Activated T-cell treated with anti-CD3 and anti-CD28 coated beads, Interleukin-2, amount 50 U/mL, for 1 hour (primary cell): ENCODE measurements at places on chromosomes 12 and 14.

- DNase-seq = no peak
Observed at GRCh38 chr14:36515896-36516718, 3.9 kb downstream of the NKX2-1 start.

DNA sequence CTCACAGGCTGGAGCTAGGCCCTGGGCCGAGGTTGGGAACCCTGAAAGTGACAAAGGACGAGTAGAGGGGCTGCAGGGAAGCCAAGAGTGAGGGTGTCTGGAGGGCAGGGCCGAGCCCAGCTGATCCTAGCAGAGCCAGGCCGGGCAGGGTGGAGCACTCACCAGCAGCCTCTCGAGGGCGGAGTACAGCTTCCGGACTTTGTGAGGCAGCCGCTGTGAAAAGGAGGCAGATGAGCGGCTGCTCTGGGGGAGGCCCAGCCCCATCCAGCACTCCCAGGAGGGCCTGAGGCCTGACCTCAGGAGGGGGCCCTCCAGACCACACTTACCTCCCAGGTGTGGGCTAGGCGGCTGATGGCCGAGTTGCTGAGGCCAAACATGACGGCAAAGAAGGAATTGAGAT lies 14.7 kb upstream of the ENDOU start:
- DNase-seq = no peak

DNA sequence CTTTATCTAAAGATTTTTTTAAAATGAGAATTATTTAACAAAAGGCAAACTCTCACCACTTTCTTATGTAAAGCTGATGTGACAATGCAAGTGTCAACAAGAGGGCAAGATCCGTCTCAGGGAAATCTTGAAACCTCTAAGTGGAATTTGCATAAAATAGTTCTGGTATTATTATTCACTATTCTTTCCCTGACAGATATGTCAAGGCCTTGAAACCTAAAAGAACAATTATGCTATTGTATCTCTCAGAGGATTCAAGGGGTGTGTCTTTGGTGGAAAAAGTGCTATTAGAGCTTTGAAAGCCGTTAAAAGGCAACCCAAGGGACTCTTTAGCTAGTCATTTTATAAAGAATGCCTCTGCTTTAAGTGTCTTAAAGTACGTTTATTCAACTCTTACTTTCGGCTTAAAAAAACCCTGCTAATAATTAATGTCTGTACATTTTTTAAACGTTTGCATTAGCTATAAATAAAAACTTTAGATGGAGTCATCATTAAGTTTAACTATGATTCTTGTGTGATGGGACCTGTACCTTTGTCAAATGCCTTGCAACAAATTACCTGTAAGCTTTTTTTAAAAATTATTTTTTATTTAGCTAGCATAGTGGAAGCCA lies 585.5 kb downstream of the VRK1 start:
- no peak for DNase-seq

- no peak for DNase-seq
Observed at GRCh38 chr12:112988224-112988623, 9.9 kb downstream of the OAS2 start.

GRCh38 chr12:76942267-76942666 lies 63.4 kb upstream of the CSRP2 start:
- DNase-seq = no peak

- DNase-seq = no peak
Observed at GRCh38 chr12:90292183-90292582, 583.5 kb upstream of the ATP2B1 start.

- DNase-seq = no peak
Observed at GRCh38 chr14:58275527-58276190, 22.7 kb upstream of the ARID4A start.

DNA sequence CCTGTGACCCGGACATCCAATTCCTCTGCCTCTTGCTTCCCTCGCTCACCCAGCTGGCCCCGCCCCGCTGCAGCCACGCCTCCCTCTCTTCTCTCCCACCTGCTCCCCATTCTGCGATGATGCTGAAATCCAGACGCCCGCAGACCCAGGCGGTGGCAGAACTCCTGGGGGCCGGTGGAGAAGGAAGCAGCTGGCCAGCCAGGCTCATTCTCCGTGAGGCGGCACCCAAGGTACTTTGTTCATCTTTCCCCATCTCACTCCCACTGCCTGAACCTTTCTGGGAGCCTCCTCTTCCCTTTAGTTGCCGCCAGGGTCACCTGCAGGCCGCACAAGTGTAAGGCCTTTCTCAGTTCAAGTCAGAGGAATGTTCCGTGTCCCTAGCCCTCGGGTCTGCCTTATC lies 35.7 kb downstream of the FOXN4 start:
- DNase-seq = no peak

DNA sequence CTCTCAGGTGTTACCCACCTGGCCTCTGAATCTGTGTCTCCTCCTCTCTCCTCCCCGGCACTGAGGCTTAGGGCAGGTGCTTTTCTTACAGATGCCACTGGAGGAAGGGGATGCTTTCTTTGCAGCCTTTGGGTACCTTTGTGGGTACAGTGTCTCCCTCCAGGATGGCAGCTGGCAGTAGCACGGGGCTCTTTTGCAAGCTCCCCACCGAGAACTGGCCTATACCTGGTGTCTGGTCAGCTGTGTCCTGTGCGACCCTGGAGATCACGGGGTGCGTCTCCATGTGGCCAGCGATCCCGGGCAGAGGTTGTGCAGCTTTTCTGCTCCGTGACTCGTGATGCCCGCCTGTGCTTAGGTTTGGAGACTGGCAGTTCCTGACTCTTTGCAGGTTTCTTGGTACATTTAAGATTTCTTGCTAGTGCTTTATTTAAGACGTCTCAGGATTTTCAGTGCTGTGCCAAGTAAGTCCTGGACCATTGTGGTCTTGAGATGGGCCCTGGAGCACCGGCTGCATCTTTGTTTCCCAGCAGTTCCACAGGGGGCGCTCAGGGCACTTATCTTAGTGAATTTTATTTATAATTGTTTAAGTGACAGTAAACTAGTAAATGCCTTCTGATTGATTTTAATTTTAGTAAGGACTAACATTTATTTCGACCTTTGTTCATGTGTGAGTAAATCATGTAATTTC lies 68.9 kb downstream of the DDX51 start:
- no peak for DNase-seq

- no peak for DNase-seq
Observed at GRCh38 chr12:131085816-131086591, 132.3 kb downstream of the ADGRD1 start.

DNA sequence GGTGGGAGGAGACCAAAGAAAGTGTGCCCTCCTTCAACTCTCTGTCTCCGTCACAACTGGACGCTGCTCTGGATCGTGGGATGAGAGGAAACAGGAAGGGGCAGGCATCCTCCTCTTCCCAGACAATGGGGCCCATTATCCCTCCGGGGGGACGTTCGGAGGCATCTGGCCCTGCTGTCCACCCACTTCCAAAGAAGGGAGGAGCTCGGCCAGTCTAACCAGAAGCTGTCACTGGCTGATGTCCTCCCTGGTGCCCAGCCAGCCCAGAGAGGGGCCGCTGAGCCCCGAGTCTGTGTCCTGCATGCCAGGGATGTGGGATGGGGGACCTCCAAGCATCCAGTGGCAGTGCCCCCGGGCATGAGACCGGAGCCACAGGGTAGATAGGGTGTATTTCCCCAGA lies 39.8 kb upstream of the MEG3 start:
- no peak for DNase-seq

- no peak for DNase-seq
Observed at GRCh38 chr14:75543253-75543652, 21.0 kb downstream of the BATF start.

DNA sequence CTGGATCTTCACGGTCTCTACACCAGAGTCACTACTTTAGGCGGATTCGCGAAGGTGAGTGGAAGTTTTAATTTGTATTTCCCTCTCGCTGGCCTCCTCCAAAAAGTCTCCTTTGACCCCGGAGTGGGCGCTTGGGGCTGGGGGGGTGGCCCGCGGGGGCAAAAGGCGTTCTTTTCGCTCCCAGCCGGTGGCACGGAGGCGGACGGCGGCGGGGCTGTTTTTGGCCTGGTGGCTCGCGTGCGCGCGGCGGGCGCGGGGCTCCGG lies 510 bp downstream of the ARID2 start:
- DNase-seq = no peak

DNA sequence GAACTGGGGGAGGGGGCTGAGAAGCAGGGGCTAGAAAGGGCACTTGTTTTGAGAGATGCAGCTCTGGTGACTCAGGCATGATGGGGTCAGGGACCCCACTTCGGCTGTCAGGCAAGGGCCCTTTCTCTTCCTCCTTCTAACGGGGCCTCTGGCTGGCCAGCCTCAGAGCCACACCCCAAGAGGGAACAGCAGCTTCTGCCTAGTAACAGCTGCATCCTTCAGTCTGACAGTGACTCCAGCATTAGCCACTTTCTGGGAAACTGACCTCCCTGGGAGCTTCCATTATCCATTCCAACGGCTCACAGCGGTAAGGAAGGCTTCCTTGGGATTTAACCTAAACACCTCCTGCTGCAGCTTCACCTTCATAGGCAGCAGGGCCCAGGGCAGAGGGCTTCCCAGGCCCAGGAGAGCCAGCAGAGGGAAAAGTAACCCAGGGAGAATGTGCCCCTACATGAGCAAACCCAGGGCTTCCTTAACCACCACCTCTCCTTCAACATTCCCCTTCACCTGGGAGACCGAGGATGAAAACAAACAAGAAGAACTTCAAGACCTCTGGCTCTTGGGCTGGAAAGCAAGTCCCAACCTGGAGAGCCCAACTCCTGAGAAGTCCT lies 2.7 kb downstream of the NCKAP5L start:
- DNase-seq = no peak

DNA sequence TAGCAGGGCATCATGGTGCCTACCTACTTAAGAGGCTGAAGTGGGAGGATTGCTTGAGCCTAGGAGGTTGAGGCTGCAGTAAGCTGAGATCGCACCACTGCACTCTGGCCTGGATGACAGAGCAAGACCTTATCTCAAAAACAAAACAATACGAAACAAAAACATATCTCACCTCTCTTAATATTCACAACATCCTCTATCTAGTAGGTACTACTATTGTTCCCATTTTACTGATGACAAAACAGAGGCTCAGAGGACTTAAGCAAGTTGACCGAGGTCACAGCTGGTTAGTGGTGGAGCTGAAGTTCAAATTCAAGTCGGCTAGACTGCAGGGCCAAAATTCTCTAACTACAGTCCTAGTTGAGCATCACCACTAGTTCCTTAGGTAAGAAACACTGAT lies 172.3 kb upstream of the EEA1 start:
- no peak for DNase-seq

DNA sequence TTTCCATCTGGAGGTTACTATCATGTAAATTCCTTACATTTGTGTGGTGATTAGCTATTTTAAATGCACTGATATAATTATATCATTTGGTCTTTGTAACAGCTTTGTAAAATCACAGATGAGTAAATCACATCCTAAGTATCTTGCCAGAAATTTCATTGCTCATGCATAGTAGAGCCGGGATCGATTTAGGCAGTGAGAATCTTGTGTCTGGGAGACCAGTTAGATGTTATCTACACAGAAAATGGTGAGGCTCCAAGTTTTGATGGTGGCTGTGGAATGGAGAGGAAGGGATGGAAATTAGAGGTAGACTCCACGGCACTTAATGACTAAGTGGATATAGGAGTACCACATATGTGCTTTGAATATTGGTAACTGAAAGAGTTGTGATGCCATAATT lies 156.3 kb downstream of the MSRB3 start:
- no peak for DNase-seq

- DNase-seq = no peak
Observed at GRCh38 chr12:16555630-16556029, 50.3 kb downstream of the LMO3 start.

GRCh38 chr12:84397263-84397662 lies 515.3 kb downstream of the SLC6A15 start:
- DNase-seq = no peak
